Uterus (tissue), 4 donors: ENCODE measurements at places on chromosomes 6 and 20.

- no peak for DNase-seq
Observed at GRCh38 chr20:63976980-63977738, 2.3 kb downstream of the SAMD10 start.

GRCh38 chr6:25578538-25578937 is 73.5 kb upstream of the SCGN start:
- no peak for DNase-seq

DNA sequence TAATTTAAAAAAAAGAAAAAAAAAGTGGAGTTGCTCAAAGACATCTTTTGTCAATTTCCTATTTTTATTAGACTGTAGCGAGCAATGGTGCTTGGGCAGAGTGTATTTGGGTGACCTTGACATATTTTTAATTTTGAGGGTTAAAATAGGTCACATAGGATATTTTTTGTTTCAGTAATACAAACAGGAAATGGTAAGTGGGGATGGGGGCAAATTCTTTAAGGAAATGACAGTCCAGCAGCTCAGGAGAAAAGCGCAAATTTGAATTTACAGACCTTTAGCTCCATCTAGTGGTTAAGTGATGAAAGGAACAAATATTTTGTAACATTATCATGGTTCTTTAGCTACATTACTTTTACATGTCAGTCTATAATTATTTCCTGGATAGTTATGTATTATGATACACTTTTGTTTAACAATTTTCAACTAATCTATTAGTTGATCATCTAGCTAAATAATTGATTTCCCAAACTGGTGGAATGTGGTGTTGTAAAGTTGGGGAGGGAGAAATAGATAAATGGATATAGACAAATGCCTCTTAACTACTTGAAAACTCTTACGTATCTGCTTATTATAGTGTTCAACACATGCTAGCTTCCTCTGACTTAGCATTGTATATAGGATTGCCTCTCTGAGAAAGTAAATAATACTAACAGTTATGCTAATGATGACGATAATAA is 10.0 kb downstream of the CITED2 start:
- no peak for DNase-seq

- no peak for DNase-seq
Observed at GRCh38 chr6:107556082-107556481, 66.2 kb downstream of the SOBP start.

DNA sequence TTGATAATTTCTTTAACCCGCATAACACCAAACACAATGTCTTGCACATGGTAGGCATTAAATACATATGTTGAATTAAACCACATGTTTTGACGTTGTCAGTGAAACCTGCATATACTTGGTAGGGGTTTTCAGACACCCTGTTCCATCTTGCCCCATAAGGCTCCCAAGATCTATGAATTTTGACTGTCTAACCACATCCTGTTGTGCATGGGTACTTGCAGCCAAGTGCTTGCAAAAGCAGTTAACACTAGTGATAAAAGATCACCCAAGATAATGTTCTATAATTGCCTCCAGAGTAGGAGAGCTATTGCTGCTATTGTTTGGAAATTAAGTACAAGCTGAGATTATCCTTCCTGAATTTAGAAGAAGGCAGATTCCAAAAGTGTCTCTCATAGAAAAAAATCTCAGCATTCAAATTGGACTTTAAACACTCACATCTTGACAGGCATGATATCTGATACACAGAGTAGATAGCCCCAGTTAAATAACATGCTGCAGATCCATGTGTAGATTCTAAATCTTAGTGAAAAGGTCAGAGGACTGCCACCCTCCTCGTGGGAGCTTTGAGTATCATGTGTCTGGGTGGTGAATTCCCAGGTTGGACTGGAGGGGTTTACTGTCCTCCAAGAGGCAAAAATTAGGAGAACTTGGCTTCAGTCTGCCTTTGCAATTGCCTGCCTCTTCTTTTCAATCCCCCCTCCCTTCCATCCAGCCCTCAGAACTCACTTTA is 25.8 kb upstream of the CCN6 start:
- no peak for DNase-seq
